Naive thymus-derived CD8-positive, alpha-beta T cell (primary cell): ENCODE measurements at places on chromosomes 7 and 10. TPM values are rescaled to one million over a fixed set of nuclear protein-coding genes. Genes with fewer than 3 reads are reported as not detected.

- DNase-seq: no peak
These were observed at the start of gene NANOS1 for GRCh38 chr10:119029613-119030420. NANOS1 (plus strand) TSS chr10:119029714; CDS start chr10:119029802, 88 bp downstream.

GRCh38 chr7:258476-259190 is 31.3 kb upstream of the FOXL3 start:
- no peak for DNase-seq

IQUB gene
- total RNA-seq: not detected

ZFAND2A gene
- total RNA-seq: 41.5 TPM

AKR1C4 gene
- not detected for total RNA-seq

CCT6A gene
- total RNA-seq: 90.3 TPM

EGR2 gene
- 1.1 TPM for total RNA-seq
